GM12891 (cell line): ENCODE measurements at places on chromosomes 4 and X.
A peak's percentile ranks its signal among the peaks of the same experiment; 100 is the strongest.

DNA sequence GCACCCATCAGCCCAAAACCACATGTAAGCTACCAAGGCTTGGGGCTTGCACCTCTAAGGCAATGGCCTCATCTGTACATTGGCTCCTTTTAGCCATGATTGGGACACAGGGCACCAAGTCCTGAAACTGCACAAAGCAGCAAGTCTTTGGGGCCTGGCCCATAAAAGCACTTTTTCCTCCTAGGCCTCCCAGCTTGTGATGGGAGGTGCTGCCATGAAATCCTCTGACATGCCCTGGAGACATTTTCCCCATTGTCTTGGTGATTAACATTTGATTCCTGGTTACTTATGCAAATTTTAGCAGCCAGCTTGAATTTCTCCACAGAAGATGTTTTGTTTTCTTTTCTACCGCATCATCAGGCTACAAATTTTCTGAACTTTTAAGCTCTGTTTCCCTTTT, 58.5 kb upstream of the PABPC4L start:
- DNase-seq: no peak

DNA sequence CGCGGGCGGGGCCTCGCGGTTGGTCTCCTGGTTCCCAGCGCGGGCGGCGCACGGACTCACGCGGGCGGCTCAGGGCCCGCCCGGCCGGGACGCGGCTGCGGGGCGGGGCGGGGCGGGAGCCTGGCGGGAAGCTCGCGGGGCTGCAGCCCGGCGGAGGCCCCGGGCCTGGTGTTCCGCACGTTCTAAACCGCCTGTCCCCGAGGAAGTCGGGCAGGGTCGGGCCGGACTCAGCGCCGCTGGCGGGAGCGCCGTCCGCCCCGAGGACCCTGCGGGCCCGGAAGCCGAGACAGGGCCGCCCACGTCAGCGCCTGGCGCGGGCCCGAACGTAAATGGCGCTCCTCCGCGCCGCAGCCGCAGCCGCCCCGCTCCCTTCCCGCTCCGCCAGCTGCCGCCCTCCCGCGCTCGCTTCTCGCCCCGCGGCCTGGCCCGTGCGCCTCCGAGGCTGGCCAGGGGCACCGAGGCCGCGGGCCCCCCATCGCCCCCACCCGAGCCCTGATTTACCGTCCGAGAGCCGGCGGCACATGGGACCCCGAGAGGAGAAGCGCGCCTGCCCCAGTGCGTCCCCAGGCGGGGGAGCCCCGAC, 309 bp upstream of the CTBP1 start:
- DNase-seq: peak; percentile 86

DNA sequence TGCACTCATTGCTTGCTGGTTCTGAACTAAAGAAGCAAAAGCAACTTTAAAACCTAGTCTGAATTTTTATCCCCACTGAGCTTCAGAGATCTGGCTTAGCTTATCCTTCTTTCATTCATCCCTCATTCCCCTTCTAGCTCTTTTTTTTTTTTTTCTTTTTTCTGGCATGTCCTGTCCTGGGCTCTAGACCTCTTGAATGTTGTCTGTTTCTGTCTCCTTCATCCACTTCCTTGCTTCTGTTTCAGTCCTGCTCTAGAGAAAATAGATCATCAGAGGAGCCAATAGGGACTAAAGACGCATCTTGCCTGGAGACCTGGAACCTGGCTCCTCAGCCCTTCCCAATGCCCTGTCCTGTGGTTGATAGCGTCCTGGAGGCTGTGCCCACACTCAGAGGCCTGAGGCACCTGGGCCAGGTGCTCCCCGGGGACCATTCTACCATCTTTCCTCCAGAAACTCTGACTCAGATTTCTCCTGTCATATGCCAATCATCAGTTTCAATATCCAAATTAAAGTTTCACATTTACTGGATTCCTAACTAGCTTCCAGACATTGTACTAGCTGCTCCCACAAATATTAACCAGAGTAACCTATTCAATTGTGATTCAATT, 115.7 kb upstream of the GATB start:
- no peak for DNase-seq

DNA sequence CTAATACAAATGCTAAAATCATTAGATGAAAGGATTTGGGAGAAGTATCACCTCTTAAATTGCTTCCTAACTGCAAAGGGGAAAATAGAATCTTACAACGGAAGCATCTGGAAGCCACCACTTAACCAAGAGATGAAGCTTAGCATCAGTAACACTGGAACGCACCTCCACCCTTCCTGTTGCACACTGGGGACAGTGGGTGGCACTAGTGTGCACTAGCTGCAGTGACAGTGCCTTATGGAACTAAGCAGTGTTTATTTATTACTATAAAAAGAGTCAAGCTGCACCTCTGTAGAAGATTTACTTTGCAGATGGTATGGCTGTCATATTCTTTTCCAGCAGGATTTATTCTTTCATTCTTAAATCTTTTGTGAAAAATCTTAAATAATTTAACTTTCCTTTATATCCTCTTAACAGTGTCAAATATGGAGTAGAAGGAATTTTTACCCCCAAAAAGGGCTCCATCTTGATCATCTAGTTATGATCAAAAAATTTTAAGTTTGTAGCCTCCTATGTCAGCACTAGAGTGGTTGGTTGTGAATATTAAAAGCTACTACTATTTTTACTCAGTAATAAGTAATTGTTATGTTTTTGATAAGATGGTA, 76.7 kb downstream of the SCD5 start:
- DNase-seq: peak; percentile 26

DNA sequence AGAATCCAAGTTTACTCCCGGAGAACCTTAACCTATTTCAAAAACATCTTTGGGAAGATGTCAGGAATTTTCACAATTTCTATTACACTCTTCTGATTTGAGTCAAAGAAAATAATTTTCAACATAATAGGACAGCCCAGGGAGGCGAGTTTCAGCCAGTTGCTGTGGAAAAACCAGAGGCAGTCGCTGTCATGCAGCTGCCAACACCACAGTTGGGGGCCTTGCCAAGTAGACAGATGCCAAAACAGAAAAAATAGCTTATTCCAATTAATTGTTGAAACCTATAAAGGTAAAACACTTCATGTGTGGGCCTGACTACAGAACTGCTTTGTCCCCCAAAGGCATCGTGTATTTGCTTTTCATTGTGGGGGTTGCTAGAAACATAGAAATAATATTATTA, 225.8 kb downstream of the DMD start:
- DNase-seq: no peak

DNA sequence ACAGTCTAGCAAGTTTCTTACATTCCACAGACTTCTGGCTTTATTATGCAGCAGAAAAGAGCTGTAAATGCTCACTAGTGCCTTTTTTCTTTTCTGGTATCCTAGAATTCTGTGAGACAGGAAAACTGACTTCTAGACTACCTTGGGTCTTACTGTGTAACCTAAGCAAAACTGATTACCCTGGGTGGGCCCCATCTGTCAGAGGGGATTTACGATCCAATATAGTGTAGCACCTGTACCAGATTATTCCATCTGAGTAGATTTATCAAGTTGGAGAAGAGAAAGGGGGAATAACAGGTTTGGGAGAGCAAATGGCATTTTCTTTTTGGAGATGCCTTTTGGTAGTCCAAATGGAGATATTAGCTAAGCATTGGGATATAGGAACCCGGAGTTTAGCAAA, 46.7 kb downstream of the FSTL5 start:
- DNase-seq: no peak

- no peak for DNase-seq
Observed at GRCh38 chr4:145779319-145779801, 99.4 kb downstream of the C4orf51 start.

GRCh38 chr4:106096454-106096853, 201.2 kb downstream of the NPNT start:
- DNase-seq: no peak

DNA sequence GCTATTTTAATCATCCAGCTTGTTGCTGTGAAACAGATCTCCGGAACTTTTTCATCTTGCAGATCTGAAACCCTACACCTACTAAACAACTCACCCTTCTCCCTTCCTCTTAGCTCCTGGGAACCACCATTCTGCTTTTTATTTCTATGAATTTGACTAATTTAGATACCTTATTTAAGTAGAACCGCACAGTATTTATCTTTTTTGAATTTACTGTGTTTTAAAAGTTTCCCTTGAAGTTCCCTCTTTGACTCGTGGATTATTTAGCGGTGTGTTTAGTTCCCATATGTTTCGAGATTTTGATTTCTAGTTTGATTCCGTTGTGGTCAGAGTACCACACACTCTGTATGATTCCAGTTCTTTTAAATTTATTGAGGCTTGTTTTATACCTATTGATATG, 44.6 kb downstream of the EIF2S3 start:
- no peak for DNase-seq

DNA sequence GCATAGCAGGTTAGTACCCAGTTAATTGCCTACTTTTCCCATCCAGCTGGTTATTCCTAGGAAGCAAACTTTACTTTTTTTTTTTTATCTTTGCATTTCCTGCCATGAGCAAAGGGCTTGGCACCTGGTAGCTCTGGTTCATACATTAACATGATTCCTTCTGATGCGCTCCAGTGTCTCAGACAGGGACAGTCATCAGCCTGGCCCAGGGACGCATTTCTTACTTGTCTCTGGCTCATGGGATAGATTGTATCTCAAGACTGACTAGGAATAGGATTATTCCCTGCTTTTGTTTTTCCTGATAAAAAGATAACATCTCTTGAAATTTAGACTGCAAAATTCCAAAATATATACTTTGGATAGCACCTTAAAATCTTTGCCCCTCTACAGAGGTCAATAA, 571.5 kb upstream of the TENM3 start:
- DNase-seq: no peak

- DNase-seq: no peak
Observed at GRCh38 chr4:101183221-101183620, 164.1 kb downstream of the PPP3CA start.

- DNase-seq: no peak
Observed at GRCh38 chr4:99357948-99358347, 5.4 kb upstream of the ADH1C start.

GRCh38 chrX:87376896-87377295, 140.7 kb upstream of the KLHL4 start:
- DNase-seq: no peak

- DNase-seq: no peak
Observed at GRCh38 chrX:119015407-119016237, 41.2 kb downstream of the LONRF3 start.

DNA sequence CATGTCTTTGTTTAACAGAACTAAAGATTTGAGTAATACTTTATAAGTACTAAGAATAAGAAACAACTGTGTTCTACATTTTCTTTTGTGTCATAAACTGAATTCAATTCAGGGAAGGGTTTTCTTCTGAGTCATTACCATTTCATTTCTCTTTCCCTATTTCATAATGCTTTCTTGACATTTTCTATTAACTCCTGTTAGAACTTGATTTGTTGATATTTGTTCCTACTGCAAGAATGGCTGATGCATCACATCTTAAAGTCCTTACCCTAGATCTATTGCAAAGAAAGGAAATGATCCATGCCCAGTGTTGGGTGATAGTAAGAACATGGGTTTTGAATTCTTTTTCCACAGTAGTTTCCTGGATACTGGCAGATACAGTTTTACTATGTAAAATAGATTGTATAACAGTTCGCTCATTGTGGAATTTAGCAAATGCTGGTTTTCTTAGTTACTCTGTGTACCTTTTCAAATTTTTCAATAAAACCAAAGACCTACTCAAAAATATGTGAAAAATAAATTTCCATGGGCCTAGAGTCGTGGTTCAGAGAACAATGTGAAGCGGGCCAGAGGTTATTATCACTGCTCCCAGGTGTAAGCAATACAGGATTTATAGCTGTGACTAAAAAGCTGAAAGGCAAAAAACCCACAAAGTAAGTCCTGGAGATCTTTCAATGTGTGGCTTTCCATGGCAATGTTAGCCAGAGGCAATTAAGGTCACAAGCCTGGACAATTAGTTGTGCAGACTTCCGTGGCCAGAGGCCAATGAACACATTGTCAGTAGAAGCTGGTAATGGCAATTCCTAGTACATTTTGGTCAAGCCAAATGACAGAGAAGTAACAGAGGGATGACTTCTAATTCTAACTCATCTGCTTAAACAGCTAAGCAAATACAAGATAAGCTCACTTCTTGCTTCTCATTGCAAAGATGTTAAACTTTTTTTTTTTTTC, 127.3 kb upstream of the FAT4 start:
- DNase-seq: no peak

- DNase-seq: no peak
Observed at GRCh38 chrX:150198776-150199175, 164.3 kb upstream of the MAMLD1 start.

GRCh38 chr4:40915318-40916217, 165.8 kb downstream of the NSUN7 start:
- DNase-seq: no peak

- DNase-seq: no peak
Observed at GRCh38 chr4:177005674-177006230, 213.0 kb upstream of the VEGFC start.

DNA sequence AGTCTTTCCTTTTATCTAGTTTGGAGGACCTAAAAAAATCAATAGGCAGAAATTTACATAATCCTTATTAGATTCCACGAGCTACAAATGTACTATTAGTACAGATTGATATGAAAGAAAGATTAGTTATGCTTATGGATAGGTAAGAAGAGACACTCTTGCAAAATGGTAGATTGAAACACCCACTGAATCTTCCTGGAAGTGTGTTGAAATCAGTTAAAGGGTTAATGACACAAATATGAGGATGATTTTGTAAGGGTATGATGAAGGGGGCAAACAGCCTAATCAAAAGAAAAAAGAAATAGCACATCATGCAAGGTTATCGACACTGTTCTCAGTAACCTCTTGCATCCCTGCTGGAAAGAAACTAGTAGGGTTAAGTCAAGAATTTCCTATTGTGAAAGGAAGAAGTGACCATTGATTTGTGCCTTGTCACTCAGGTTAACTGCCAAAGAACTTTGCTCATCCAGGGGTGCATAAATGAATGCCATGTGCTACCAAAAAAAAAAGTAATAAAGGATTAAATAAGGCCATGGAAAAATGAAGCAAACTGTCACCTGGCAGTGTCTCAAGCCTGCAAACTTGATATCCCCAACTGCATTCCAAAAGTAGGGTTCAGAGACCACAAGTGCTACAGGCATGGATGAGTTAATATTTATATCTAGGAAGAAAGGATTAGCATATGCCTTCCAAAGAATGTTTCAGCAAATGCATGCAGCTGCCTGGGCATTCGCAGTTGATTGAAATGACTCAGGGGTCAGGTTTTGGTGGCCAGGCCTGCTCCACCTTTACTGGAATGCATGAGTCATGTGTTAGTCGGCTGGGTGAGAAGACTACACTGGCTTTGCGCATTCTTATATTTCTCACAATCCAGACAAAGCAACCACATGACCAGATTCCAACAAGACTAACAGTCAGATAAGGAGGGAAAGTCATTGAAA, 78.3 kb upstream of the ATXN3L start:
- no peak for DNase-seq

DNA sequence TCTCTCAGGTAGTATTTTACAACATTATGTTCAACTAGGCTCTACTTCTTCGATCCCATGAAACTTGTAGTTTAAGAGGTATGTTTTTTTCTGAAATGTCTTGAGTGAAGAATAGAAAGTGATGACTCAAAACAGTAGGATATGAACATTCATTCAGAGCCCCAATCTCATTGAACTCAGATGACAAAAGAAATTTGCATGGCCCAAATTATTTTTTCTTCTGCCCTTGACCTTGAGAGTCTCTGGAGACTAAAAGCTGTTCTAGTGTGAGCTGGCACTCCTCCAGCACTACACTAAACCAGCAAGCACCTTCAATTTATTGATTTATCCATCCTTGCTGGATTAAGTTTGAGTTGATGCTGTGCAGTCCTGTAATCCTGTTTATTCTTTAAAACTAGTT, 4.0 kb downstream of the DCLK2 start:
- DNase-seq: peak; percentile 31

- DNase-seq: no peak
Observed at GRCh38 chr4:158682066-158682465, 10.0 kb downstream of the ETFDH start.

- no peak for DNase-seq
Observed at GRCh38 chr4:186158021-186158813, 33.1 kb upstream of the CYP4V2 start.

- DNase-seq: no peak
Observed at GRCh38 chrX:82534086-82534597, 973.9 kb upstream of the POU3F4 start.
